ENCODE measurements at places on chromosomes 1 and 21.

GRCh38 chr1:52334906-52335528 is 31.0 kb downstream of the CC2D1B start:
- no peak for DNase-seq

DNA sequence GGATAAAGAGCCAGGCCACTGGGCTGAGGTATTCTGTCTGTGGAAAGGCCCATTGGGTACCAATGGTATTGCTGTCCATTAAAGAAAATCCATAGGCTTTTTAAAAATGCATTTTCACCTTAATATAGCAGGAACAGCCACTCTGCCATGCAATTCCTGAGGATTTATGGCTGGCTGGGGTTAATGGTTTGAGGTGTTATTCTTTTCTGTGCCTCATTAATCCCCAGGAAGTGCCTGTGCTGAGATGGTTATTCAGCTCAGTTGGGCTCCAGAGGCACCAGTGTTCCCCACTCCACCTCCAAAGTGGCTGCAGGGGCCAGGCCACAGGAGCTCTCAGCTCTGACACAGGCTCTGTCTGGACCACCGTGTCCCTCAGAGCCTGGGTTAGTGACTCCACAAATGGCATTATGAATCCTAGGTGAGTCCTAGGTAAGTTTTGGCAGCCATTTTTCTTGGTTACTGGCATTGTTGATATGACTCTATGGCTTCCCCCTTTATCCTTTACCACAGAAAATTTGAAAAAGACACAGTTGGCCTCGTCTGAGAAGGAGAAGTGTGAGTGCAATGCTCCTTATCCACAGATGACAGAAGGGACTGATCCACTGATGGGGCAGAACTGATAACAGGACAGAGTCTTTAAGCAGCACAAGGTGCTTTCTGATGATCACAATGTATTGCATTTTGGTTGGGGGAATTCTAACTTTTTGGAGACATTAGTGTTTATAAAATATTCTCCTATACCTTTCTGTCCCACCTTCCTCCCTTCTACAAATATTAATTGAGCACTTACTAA is 2.2 kb upstream of the PAPPA2 start:
- DNase-seq = no peak

- DNase-seq = no peak
Observed at GRCh38 chr21:45356653-45357435, 48.1 kb upstream of the COL18A1 start.

DNA sequence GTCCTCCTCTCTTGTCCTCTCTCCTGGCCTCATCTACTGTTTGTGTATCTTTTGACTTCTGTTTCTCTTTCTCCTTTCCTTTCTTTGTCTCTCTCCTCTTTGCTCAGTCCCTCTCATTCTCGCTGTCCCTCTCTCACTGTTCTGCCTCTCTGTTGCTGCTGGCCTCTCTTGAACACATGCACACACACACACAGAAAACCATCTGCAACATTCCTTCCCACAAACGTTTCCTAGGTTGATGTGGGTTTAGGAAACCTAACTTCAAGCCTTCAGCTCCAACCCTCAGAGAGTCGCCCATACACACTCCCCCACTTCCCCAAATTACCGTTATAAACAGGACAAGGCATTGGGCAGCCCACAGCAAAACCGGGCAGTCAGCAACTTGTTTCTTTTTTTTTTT is 10.9 kb upstream of the SSBP3 start:
- no peak for DNase-seq

DNA sequence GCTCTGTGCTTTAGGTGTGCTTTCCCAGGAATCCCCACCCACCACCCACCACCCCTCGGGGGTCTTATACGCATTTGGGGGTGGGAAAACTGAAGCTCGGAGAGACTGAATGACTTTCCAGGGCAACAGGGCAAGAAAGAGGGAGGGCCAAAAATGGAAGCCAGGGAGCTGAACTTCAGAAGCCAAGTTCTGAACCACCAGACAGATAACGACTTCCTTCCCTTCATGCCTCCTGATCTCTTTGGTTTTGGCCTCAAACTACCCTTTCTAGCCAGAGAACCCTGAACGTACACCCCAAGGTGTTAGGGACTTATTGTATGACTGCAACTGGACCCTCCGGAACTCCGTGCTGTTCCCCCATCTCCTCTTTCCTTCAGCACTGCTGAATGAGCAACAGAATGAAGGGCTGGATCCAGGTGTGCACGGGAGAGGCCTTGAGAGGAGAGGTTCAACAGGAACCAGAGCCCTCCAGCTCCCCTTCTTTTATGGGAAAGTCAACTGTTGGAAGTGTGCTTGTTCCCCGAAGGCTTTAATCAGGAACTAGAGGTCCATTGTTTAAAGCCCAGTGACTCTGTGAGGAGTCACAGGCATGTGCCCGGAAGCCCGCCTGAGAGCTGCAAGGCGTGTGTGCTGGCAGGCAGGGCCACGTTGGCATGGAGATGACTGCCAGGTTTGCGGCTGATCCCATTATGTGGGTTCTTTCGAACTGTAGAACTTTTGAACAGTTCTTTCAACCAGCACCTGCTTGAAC is 3.1 kb downstream of the BACE2 start:
- DNase-seq = no peak
